IMR-90 (cell line): ENCODE measurements at places on chromosomes 2 and 18. TPM values are rescaled to one million over a fixed set of nuclear protein-coding genes. Genes with fewer than 3 reads are reported as not detected.
A peak's percentile ranks its signal among the peaks of the same experiment; 100 is the strongest.

- no peaks in the 10 kb centered on the region for H3K27me3 ChIP-seq
- no peaks in the 10 kb centered on the region for H3K36me3 ChIP-seq
- H3K4me1 ChIP-seq: no peaks in the 10 kb centered on the region
- DNase-seq: no peak
- no peak overlapping the region for H3K4me3 ChIP-seq
Observed at GRCh38 chr2:2059199-2059598, 271.9 kb downstream of the MYT1L start.

DNA sequence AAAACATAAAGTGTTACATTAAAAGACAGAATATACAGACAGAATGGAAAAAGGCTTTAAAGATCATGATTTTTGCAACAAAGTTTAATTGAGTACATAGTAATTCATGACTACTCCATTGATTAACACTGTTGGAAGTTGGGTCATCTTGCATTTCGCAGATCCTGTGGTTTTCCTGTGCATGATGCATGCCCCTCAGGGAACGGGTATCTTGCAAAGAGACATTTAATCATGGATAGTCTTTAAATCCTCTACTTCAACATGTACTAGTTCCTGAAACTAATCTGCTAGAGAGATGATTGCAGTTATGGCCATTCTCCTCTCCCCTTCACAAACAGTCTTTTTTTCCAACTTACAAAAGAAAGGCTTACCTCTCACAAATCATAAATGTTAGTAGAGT is 155.6 kb upstream of the DSEL start:
- H3K4me1 ChIP-seq: peaks cover 12% of the 10 kb centered on the region
- no peak overlapping the region; the same call in 1 of the 2 replicates for H3K27ac ChIP-seq
- DNase-seq: peak; percentile 23
- no peak overlapping the region for H3K4me3 ChIP-seq

GRCh38 chr2:60661073-60661738 is 94.9 kb upstream of the PAPOLG start:
- no peaks in the 10 kb centered on the region for H3K36me3 ChIP-seq
- no peak overlapping the region for H3K27ac ChIP-seq
- H3K4me1 ChIP-seq: no peaks in the 10 kb centered on the region
- no peak for DNase-seq

GRCh38 chr2:236641051-236641726 is 71.6 kb downstream of the ACKR3 start:
- no peaks in the 10 kb centered on the region for H3K36me3 ChIP-seq
- DNase-seq: no peak
- peaks cover 9% of the 10 kb centered on the region for H3K4me1 ChIP-seq
- H3K4me3 ChIP-seq: no peak overlapping the region
- H3K27me3 ChIP-seq: no peaks in the 10 kb centered on the region
- no peak overlapping the region for H3K27ac ChIP-seq

DNA sequence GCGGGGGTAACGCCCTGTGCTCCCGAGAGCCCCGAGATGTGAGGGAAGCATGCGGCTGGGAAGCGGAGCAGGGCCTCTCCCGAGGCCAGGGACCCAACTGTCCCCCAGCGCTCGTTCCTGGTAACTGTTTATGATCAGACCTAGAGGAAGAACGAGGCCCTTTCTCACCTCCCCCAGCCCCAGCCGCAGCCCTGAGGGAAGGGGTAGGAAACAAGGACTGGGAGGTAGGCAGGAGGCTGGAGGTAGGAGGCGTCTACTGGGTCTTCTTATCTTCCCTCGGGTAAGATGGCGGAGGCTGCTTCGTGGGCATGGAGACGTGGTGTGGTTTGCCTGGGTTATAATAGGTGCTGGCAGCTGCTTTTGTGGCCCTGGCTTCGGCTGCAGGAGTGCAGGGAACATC is 335.8 kb downstream of the ZNF521 start:
- no peaks in the 10 kb centered on the region; the same call in 1 of the 2 replicates for H3K27me3 ChIP-seq
- no peaks in the 10 kb centered on the region for H3K4me1 ChIP-seq
- H3K36me3 ChIP-seq: no peaks in the 10 kb centered on the region
- H3K27ac ChIP-seq: no peak overlapping the region

DNA sequence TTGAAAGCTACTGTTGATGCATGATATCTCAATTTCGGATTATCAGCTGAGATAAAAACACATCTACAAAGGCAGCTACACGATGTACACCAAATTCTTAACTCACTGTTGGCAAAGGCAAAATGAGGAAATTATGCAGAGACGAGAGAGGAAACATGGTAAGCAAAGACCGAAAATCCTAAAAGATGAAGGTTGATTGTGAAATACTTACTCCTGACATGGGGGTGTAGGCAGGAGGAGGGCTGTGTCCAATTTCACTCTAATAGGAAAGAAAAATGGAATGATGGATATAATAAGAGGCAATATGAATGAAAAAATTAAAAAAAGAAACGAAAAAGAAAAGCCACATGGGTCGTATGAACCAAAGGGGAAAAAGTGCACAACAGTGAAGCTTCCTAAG is 831.3 kb downstream of the CPS1 start:
- no peak overlapping the region for H3K27ac ChIP-seq
- H3K4me3 ChIP-seq: no peak overlapping the region
- DNase-seq: no peak

- H3K27ac ChIP-seq: no peak overlapping the region; the same call in 1 of the 2 replicates
- H3K27me3 ChIP-seq: no peaks in the 10 kb centered on the region
Observed at GRCh38 chr2:105384216-105384615, 14.6 kb downstream of the FHL2 start.

- H3K36me3 ChIP-seq: no peaks in the 10 kb centered on the region
- H3K4me3 ChIP-seq: no peak overlapping the region
- no peak overlapping the region for H3K27ac ChIP-seq
- no peaks in the 10 kb centered on the region for H3K27me3 ChIP-seq
Observed at GRCh38 chr2:141496810-141497209, 634.0 kb downstream of the LRP1B start.

- peaks cover 15% of the 10 kb centered on the region for H3K4me1 ChIP-seq
- H3K36me3 ChIP-seq: no peaks in the 10 kb centered on the region
- no peaks in the 10 kb centered on the region for H3K27me3 ChIP-seq
- H3K27ac ChIP-seq: no peak overlapping the region
Observed at GRCh38 chr18:58225101-58225500, 181.1 kb downstream of the NEDD4L start.

GRCh38 chr2:43041661-43042360 is 184.6 kb downstream of the ZFP36L2 start:
- peaks cover 40% of the 10 kb centered on the region for H3K4me1 ChIP-seq
- no peaks in the 10 kb centered on the region for H3K27me3 ChIP-seq
- H3K4me3 ChIP-seq: no peak overlapping the region

DNA sequence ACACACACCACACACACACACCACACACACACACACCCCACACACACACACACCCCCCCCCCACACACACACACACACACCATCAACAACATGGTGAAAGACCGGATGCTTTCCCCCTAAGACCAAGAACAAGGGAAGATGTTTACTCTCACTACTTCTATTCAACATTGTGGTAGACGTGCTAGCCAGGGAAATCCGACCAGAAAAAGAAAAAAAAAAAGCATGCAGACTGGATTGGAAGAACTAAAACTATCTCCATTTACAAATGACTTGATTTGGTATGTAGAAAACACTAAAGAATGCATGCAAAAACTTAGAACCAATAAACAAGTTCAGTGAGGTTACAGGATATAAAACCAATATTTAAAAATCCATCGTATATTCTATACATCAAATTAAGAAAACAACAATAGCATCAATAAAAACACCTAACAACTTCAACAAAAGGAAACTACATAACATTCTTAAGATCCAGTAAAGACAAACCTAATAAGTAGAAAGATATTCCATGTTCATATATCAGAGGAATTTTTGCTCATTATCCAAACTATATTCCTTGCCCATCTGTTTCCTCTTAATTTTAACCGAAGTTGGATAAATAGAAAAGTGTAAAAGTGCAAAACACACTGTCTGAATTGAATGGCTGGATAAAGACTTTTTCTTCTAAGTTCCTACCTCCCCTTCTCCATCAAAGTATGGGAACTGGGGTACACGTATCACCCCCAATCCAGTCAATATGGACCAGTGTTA is 51.5 kb upstream of the RNU4ATAC start:
- peak; percentile 31 for DNase-seq
- H3K36me3 ChIP-seq: no peaks in the 10 kb centered on the region
- peaks cover 27% of the 10 kb centered on the region for H3K4me1 ChIP-seq
- peak overlapping the region; percentile 52; the same call in 1 of the 2 replicates for H3K27ac ChIP-seq
- H3K27me3 ChIP-seq: no peaks in the 10 kb centered on the region

- no peak overlapping the region for H3K4me3 ChIP-seq
- no peak for DNase-seq
- H3K27me3 ChIP-seq: peaks cover 46% of the 10 kb centered on the region
- H3K27ac ChIP-seq: no peak overlapping the region
- H3K36me3 ChIP-seq: no peaks in the 10 kb centered on the region
Observed at GRCh38 chr18:62609764-62610163, 86.9 kb downstream of the ZCCHC2 start.

DNA sequence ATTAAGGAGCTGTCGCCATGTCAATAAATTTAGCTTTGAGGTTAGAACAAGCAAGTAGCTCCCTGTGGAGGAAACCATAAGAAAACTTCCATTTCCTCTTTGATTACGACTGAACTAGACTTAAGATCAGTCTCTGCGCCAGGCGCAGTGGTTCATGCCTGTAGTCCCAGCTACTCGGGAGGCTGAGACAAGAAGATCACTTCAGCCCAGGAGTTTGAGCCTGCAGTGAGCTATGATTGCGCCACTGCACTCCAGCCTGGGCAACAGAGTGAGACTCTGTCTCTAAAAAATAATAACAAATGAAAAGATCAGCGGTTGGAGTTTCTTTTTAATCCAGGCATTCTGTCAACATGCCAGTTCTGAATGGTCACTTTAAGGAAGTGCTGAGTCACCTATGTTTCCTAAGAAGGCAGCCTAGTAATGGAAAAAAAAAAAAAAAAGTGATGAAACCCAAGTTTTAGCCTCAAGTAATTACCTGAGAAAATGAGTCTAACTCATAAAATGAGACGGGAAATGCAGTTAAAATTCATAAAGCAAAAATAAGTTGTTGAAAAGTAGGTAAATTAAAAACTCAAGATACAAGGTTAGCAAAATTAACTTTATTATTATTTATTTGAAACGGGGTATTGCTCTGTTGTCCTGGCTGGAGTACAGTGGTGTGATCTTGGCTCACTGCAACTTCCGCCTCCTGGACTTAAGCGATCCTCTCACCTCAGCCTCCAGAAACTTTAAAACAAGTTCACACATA is 10.2 kb downstream of the C18orf32 start:
- peaks cover 15% of the 10 kb centered on the region for H3K36me3 ChIP-seq
- no peaks in the 10 kb centered on the region for H3K27me3 ChIP-seq
- peak; percentile 65 for DNase-seq
- no peak overlapping the region for H3K27ac ChIP-seq

- H3K36me3 ChIP-seq: peaks cover 8% of the 10 kb centered on the region
- H3K27ac ChIP-seq: no peak overlapping the region
- no peaks in the 10 kb centered on the region for H3K4me1 ChIP-seq
- H3K4me3 ChIP-seq: no peak overlapping the region
- H3K27me3 ChIP-seq: no peaks in the 10 kb centered on the region
Observed at GRCh38 chr2:199329031-199329430, 128.7 kb downstream of the SATB2 start.

GRCh38 chr2:240875228-240876034 is 6.8 kb downstream of the AGXT start:
- no peak overlapping the region for H3K4me3 ChIP-seq
- H3K27ac ChIP-seq: no peak overlapping the region
- no peaks in the 10 kb centered on the region for H3K36me3 ChIP-seq
- H3K4me1 ChIP-seq: no peaks in the 10 kb centered on the region
- no peak for DNase-seq

- H3K27ac ChIP-seq: no peak overlapping the region
- no peaks in the 10 kb centered on the region for H3K36me3 ChIP-seq
- H3K27me3 ChIP-seq: no peaks in the 10 kb centered on the region
- no peak overlapping the region for H3K4me3 ChIP-seq
- no peaks in the 10 kb centered on the region for H3K4me1 ChIP-seq
- no peak for DNase-seq
Observed at GRCh38 chr2:232321156-232321816, 57.3 kb upstream of the ALPP start.

GRCh38 chr2:212005085-212005671 is 533.4 kb downstream of the ERBB4 start:
- DNase-seq: peak; percentile 33
- no peaks in the 10 kb centered on the region for H3K4me1 ChIP-seq
- H3K4me3 ChIP-seq: no peak overlapping the region
- H3K36me3 ChIP-seq: no peaks in the 10 kb centered on the region

DNA sequence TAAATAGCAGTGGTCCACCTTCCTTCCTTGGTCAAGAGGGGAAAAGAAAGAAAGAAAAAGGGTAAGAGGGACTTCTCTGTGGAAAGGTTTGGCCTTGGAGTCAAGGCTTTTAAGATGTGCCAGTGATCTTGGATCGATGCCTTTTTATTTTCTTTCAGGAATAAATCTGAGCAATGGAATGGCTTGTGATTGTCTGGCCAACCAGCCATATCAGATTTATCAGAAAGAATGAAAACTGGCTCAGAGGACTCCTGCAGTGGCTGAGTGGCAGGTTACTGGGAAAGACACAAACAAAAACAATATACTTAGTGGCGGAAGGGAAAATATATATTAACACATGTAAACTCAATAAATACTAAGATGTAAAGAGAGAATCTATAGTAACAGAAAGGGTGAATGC is 4.3 kb downstream of the ERBB4 start:
- H3K27me3 ChIP-seq: peaks cover 38% of the 10 kb centered on the region
- DNase-seq: no peak
- H3K27ac ChIP-seq: no peak overlapping the region
- no peaks in the 10 kb centered on the region for H3K36me3 ChIP-seq
- H3K4me3 ChIP-seq: no peak overlapping the region

GRCh38 chr2:165068487-165068757 is 113.1 kb upstream of the SLC38A11 start:
- no peaks in the 10 kb centered on the region for H3K27me3 ChIP-seq
- DNase-seq: no peak
- no peaks in the 10 kb centered on the region; the same call in 1 of the 2 replicates for H3K4me1 ChIP-seq
- no peak overlapping the region for H3K4me3 ChIP-seq

DNA sequence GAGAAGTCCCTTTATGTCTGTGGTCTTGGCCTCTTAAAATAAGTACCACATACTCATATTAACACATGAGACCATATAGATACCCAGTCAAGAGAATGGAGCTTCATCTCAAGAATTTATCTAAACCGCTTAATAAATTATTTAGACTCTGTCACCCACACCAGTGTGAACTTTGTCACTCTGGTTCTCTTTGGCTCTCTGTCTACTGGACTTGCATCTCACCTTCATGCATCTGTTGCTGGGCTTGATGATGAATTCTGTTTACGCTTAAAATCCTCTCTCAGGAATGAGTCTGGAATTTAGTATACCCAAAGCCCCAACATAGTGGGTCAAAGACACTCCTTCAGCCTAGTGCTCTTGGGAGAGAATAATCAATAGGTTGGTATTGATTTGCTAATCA is 73.9 kb downstream of the SETBP1 start:
- peaks cover 2% of the 10 kb centered on the region for H3K27me3 ChIP-seq
- H3K4me3 ChIP-seq: no peak overlapping the region
- no peaks in the 10 kb centered on the region for H3K4me1 ChIP-seq
- H3K27ac ChIP-seq: no peak overlapping the region
- no peak for DNase-seq

- DNase-seq: peak; percentile 78
- no peaks in the 10 kb centered on the region for H3K36me3 ChIP-seq
- no peak overlapping the region for H3K4me3 ChIP-seq
- no peak overlapping the region for H3K27ac ChIP-seq
- no peaks in the 10 kb centered on the region for H3K27me3 ChIP-seq
- peaks cover 13% of the 10 kb centered on the region for H3K4me1 ChIP-seq
Observed at GRCh38 chr2:133377021-133377481, 191.2 kb downstream of the NCKAP5 start.

KCNF1 gene
- 0.54 and 0.56 TPM in 2 replicates for total RNA-seq

CCDC68 gene
- 0.54 and 1.4 TPM in 2 replicates for total RNA-seq

RAB6D gene
- not detected in 2 replicates for total RNA-seq

GREB1L gene
- under 0.01 TPM in 1 of 2 replicates, not detected in the other for total RNA-seq

TMEM247 gene
- not detected in 2 replicates for total RNA-seq

IFIH1 gene
- 1.4 and 2.2 TPM in 2 replicates for total RNA-seq

SOCS6 gene
- 53.9 and 57.4 TPM in 2 replicates for total RNA-seq

PPM1B gene
- 14.7 and 25.6 TPM in 2 replicates for total RNA-seq

CPO gene
- not detected in 2 replicates for total RNA-seq

GNAL gene
- total RNA-seq: 0.28 and 0.36 TPM in 2 replicates

LRP1B gene
- under 0.01 TPM in 2 replicates for total RNA-seq
